Astrocyte of the spinal cord (primary cell): ENCODE measurements at places on chromosomes 2 and 18.

DNA sequence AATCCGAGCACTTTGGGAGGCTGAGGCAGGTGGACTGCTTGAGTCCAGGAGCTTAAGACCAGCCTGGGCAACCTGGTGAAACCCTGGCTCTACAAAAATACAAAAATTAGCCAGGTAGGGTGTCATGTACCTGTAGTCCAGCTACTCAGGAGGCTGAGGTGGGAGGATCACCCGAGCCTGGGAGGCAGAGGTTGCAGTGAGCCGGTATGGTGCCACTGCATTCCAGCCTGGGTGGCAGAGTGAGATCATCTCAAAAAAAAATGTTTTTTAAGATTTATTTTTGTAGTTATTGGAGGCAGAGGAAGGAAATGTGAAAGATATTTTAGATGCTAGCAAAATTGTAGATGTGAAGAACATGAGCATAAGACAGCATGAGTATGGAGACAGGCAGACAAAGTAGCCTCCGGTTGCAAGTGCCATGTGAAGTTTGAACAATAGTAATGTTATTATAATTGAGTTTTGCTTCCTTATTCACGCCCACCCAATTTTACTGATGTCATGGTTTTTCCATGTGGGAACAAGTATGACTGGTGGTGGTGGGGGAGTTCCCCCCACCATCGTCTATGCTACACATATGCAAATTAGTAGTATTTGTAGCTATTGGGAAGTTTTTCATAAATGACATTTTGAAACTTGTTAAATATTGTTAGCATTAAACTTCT, 18.0 kb downstream of the REL start:
- DNase-seq: no peak

DNA sequence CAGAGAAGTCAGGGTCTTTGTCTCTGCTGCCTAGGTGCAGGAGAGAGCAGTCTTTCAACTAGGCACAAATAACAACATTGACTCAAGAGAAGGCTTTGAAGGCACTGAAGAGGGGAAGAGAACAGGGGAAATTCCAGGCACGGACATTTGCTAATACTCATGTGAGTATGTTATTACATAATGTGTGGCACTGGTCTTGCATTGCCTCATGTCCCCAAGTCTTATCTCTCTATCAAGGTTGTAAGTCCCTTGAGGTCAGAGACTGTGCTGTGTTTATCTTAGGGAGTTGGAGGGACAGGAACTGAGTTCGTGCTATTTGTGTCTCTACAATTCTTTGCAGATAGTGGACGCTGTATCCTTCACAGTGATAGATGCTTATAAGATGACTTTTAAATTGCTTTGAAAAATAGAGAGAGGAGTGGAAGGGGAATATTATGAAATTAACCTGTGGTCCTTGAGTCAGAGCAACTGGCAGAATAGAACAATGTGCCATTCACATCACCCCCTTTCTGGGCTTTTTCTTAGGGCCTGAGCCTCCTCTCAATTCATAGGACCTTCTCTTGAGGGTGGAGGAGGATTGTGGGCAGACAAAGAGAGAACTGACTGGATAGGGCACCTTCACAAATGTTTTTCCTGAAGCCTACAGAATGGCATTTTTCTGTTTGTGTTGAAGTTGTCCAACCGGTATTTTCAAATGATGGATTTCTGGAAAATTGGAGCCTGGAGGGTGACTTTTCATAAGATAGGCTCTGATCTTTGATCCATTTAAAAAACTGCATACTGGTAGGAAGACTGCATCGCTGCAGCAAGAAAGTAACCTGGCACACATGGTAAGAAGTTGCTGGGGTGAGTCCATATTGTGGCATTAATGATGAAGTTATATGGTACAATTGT, 96.6 kb upstream of the CXCR4 start:
- DNase-seq: no peak

- DNase-seq: peak; percentile 64
Measured at GRCh38 chr2:159807183-159808031, 9.4 kb upstream of the CD302 start.

DNA sequence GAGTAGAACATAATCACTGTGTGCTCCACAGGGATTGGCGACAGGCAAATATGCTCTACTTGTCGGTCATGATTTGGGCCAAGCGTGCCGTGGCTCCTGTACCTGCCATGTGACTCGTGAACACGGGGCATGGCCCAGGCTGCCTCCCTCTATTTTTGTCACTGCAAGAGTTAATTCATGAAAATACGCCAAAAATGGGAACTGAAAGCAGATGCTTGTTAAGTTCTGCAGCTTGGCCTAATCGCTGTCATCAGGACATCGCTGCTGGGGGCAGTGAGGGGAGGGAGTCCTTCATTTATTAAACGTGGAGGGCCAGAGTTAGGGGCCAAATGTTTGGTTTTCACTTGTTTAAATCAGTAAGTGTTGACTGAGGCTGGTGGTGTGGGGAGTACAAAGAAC, 177.8 kb downstream of the BCL2 start:
- DNase-seq: no peak

- DNase-seq: peak; percentile 39
Measured at GRCh38 chr2:104860451-104860790, 6.5 kb downstream of the POU3F3 start.

GRCh38 chr2:220165401-220165800, 538.0 kb downstream of the SLC4A3 start:
- DNase-seq: no peak

- peak; percentile 56 for DNase-seq
Measured at GRCh38 chr2:133819906-133820305, 251.6 kb upstream of the NCKAP5 start.

- no peak for DNase-seq
Measured at GRCh38 chr2:206011018-206011614, 74.9 kb downstream of the INO80D start.

DNA sequence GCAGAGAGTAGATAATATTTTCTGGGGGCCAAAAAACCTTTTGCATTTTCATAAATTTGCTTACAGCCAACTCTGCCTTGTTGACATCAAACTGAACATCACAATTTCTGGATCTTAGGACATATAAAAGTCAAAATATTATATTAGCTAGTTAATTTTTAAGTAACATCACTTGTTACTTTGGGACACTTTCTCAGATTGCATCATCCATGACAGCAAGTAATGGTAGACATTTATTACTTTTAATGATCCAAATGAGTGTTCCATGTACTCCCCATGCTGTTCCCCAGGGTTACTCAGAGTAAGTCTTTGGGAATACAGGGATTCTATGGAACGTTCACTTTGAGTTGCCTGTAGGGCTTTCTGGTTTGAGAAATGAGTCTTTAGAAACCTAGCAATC, 39.1 kb upstream of the CWC22 start:
- DNase-seq: no peak

- DNase-seq: no peak
Measured at GRCh38 chr2:177076636-177077179, 135.9 kb upstream of the HNRNPA3 start.

DNA sequence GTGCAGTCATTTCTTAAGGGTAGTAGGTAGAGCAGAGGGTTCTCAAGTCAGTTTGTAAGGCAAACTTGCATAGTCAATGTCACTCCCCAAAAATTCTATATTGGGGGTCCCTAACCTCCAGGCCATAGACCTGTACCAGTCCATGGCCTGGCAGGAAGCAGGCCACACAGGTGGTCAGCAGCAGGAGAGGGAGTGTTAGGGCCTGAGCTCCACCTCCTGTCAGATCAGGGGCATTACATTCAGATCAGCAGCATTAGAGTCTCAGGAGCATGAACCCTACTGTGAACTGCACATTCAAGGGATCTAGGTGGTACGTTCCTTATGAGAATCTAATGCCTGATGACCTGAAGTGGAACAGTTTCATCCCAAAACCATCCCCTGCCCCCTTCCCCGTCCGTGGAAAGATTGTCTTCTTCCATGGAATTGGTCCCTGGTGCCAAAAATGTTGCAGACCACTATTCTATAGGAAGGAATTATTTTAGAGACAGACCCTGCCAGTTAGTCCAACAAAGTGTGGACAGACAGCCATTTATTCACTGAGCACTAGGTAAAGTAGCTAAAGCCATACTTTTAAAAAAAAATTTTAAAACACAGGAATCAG, 6.7 kb downstream of the COA5 start:
- DNase-seq: peak; percentile 46

DNA sequence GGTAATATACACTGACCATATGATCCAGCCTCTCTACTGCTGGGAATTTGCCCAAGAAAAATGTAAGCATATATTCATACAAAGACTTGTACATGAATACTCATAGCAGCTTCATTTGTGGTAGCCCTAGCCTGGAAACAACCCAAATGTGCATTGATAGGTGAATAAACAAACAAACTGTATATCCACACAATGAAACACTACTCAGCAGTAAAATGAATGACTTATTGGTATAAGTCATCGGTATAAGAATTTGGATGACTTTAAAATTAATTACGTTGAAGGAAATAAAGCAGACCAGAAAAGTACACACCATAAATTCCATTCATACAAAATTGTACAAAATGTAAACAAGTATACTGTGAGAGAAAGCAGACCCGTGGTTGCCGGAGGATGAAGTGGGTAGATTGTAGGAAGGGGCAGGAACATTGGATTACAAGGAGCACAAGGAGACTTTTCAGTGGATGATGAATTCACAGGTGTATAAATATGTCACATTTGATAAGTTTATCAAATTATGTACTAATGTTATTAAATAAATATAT, 376.7 kb downstream of the TDRD15 start:
- no peak for DNase-seq

- no peak for DNase-seq
Measured at GRCh38 chr18:10659594-10659993, 133.8 kb downstream of the NAPG start.

DNA sequence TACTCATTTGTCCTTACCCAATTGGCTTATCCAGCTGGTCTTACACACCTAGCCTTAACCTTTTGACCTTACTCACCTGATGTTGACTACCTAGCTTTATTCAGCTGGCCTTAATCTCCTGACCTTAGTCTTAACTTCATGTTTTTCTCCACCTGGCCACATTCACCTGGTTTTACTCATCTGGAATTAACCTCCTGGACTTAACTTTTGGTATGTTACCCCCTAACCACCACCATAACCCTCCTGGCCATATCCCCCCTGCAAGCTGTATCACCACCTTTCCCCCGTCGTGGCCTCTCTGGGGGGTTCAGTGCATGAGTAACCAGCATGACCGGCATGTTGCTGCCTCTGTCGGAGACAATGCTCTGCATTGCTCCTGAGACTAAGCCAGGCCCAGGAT, 45.7 kb downstream of the CHRNA1 start:
- no peak for DNase-seq

- no peak for DNase-seq
Measured at GRCh38 chr2:74745766-74746165, 88.2 kb upstream of the HK2 start.

DNA sequence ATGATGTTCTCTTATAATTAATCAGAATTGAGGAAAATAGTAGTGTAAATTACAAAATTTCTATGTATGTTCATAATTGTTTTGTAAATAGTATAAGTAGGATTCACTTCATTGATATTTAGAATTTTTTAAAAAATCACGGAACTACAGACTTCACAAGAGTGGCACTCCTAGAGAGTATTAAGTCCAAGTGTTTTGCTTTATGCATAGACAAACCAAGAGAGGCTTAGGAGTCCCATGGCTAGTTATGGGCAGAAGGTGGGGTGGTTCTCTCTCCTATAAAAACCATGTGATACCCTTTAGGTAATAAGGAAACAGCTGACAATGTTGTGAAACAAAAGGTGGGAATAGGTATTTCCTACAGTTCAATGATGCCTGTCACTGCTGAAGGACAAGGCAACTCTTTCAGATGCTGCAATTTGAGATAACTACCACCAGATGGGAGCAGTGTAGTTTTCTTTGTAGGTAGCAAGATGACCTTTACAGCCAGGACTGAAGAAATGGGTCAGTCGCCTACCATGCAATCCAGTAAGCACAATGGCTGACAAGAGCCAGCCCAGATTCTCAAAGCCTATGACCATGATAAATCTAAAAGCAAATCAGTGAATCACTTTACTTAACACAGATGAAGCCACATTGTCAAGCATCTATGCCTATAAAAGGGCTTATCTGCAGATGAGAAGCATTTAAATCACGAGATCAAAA, 83.9 kb downstream of the AAK1 start:
- peak; percentile 58 for DNase-seq

DNA sequence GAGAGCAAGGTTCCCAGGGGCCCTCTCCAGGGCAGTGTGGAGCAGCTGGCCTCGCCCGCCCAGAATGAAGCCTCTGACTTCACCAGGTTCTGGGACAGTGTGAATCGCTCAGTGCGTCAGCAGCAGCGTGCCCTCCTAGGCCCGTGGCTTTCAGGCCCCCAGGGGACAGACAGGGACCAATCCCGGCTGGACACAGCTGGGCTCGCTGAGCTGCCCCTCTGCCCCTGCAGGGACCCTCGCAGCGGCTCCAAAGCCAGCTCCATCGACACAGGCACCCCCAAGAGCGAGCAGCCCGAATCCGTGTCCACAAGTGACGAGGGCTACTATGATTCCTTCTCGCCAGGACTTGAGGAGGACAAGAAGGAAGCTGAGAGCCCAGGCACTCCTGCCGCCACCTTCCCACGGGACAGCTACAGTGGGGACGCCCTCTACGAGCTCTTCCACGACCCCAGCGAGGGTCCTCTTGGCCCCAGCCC, 7.6 kb downstream of the AMER3 start:
- DNase-seq: no peak

DNA sequence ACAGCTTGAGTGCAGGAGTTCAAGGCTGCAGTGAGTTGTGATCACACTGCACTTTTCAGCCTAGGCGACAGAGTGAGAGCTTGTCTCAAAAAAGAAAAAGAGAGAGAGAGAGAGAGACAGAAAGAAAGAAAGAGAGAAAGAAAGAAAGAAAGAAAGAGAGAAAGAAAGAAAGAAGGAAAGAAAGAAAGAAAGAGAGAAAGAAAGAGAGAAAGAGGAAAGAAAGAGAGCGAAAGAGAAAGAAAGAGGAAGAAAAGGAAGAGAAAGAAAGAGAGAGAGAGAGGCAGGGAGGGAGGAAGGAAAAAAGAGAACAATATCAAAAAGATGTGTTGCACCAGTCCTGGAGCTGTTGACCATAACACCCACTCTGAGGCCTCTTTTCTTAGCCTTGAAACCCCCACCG, 89.8 kb upstream of the MBOAT2 start:
- DNase-seq: no peak

DNA sequence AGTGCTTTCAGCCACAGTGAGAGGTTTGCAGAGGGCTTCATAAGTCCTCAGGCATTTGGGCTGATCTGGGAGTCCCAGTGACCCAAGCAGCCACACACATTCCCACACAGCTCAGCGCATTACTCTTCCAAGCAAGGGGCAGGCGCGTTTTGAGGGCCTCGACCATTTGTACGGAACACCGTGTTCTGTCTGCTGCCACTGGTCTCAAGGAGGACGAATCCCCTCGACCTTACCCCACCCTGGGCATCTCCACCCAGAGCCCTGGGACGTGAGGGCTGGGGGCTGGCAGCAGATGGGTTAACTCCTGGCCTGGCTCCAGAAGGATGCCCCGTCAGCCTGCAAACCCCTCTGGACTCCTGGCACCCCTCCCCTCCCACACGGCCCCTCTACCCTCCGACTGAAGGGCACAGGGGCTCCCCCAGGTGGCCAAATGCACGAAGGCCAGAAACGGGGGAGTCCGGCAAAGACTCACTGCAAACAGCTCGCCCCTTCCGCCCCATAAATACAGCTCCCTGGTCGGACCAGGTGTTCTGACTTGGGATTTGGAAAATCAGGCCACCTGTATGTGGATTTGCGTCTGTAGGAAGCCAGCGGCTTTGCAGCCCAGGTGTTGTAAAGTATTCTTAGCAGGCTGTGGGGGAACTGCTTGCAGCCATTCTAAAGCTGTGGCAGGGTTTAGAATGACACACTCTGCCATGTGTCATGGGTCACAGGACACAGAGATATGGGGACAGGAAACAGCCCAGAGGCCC, 33.6 kb upstream of the PTMA start:
- peak; percentile 50 for DNase-seq
